ENCODE measurements at places on chromosomes 7 and 10. TPM values are rescaled to one million over a fixed set of nuclear protein-coding genes. Genes with fewer than 3 reads are reported as not detected.
A peak's percentile ranks its signal among the peaks of the same experiment; 100 is the strongest.

DNA sequence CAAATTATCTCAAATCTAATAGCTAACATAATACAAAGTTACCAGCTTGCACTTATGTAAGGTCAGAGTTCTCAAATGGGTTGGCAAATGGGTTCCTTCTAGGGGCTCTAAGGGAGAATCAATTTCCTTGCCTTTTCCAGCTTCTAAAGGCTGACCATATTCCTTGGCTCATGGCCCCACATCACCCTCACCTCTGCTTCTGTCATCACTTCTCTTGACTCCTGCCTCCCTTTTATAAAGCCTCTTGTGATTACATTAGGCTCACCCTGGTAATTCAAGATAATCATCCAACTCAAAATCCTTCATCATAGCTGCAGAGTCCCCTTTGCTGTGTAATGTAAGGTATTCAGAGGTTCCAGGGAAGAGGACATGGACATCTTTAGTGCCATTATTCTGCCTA lies 42.1 kb downstream of the CHN2 start:
- no peak for DNase-seq

DNA sequence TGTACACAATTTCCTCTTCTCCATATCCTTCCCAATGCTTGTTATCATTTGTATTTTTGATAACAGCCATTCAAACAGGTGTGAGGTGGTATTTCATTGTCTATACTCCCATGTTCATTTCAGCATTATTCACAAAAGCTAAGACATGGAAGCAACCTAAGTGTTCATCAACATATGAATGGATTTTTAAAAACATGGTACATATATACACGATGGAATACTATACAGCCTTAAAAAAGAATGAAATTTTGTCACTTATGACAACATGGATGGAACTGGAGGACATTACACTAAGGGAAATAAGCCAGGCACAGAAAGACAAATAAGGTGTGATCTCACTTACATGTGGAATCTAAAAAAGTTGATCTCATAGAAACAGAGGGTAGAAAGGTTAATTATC lies 109.3 kb downstream of the SEMA3C start:
- DNase-seq = no peak

- DNase-seq = no peak
Observed at GRCh38 chr10:44355630-44356029, 29.3 kb downstream of the CXCL12 start.

- no peak for DNase-seq
Observed at GRCh38 chr7:17991866-17992648, 35.6 kb downstream of the PRPS1L1 start.

DNA sequence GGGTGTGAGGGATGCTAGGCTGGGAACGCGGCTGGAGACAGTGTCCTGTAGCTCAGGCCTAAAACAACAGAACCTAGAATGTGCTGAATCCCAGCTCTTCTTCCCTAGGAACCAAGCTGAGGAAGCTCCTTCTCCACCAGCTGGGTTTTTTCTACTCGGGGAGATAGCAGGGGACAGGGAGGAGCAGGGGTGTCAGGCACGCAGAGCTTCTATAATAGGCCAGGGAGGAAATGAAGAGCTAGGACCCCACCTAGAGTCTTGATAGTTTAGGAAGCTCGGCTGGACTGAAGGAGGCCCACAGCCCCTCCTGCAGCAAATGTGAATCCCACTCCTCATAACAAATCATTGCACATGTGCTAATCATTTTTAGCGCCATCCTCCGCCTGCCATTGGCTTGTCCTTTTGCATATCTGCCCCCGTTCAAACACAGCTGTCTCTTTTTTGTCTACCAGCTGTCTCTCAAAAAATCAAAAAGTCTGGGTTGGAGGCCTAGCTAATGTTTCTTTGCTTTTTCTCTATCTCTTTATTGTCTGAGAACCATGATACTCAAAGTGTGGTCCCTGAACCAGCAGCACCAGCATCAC lies 24.1 kb upstream of the FAM180A start:
- DNase-seq = no peak

DNA sequence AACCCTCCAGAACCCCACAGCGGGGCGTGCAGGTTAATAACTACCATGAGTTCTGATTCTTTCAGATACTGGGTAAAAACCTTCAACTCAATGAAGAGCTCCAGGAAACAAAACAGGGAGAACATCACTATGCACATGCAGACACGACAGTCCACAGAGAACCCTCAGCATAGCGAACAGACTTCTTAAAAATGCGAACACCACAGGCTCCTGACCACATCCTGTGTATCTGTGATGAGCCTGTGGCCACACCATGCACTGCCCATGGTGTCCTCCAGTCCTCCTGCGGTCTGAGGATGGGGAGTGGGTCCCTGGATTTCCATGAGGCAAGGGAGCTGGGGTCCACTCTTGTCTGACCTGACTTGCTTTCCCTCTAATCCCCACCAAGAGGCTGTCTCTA lies 107.2 kb downstream of the COBL start:
- no peak for DNase-seq

GRCh38 chr10:122051609-122052385 lies 62.8 kb downstream of the TACC2 start:
- no peak for DNase-seq

DNA sequence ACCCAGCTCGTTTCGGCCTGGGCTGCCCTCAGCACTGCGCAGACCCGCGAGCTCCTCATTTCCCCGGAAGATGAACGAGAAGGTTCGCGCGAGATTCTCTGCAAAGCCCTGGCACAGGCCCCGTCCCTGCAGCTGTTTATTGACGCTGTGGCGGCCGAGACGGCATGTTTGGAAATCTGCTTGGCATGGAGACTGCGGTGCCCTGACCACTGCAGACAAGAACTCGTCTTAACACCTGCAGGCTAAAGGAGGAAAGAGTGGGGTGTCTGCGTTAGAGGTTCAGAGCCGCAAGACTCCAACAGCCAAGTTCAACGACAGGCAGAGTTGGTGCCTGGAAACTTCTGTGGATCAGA lies 125.6 kb downstream of the DNAJB6 start:
- no peak for DNase-seq

DNA sequence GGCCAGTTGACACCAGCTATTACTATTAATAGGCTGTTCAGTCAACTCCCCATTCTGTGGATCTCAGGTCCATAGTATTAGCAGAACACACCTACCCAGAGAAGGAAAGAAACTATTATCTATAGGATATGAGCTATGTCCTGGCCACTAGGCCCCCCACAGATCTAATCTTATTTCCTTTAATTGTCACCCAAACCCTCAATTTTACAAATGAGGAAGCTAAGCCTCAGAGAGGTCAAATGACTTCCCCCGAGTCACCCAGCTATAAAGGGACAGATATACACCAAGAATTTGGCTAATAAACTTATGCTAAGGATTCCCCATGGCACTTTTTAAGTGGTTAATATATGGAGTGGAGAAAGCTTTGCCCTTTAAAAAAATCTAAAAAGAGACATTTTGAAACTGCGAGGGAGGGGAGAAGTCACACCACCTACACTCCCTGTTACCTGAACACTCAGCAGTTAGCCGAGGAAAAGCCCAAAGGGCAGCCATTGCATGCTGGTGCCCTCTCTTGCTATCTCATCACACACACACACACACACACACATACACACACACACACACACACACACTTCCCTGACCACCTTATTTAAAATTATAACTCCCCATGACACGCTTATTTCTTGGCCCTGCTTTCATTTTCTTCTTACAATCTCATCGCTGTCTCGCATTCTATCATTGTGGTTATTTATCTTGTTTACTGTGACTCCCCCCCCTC lies 157.0 kb upstream of the ADO start:
- no peak for DNase-seq

DNA sequence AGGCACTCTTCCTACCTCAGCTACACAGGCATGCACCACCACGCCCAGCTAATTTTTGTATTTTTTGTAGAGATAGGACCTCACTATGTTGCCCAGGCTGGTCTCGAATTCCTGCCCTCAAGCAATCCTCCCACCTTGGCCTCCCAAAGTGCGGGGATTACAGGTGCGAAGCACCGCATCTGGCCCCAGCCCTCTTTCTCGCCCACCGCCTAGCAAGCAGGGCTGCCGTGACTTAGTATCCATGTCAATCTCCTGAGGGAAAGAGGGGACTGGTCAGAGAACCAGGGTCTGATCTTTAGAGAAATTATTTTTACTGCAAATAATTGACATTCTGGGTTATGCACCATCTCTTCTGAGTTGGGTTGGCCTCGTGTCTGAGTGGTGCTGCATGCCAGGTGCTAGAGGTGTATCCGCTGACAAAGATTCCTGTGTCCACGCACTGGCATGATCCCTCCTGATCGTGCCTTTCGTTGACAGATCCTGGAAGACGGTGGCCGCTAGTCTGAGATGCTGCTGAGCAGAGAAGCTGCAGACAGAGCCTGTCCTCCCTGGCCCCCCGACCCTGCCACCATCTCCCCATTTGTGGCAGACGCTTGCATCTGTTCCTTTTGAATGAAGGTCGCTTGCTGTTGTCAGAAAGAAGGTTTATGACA lies 22.7 kb downstream of the WIPI2 start:
- no peak for DNase-seq

GRCh38 chr7:81845744-81846241 lies 75.9 kb upstream of the HGF start:
- DNase-seq = no peak

GRCh38 chr10:126928274-126928673 lies 23.0 kb downstream of the DOCK1 start:
- no peak for DNase-seq

DNA sequence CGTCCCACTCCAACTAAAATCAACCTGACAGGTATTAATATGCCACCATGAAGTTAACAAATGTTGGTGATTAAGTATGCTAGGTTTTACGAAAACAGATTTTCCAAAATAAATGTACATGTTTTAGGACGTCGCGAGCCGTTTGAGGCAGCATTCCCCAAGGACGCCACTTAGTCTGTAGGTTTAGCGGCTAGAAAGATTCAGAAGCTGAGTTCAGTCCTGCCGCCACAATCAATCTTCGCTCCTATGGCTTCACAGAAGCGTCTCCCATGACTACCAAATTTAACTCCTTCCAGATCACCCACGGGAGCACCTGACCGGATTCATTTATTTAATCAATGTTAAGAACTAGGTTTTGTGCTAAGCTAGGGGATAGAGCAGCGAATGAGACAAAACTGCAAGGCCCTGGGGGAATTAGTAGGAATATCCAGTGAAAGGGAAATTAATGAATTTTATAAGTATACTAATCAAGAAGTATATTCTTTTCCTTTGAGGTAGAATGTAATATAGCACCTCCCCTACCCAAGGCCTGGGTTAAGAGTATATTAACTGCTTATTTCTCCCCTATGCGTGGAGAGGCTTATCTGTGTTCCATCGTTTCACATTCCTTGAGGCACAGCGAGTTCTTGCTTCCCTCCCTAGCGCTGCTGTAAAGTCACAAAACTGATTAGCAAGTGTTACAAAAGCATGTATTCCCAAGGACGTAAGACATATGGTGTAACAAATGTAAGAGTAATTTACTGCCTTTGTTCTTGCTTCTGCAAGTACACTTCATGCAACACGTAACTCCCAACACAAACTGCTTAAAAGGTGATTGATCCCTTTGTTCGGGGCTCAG lies 994 bp upstream of the CYP51A1 start:
- DNase-seq = peak; percentile 43

DNA sequence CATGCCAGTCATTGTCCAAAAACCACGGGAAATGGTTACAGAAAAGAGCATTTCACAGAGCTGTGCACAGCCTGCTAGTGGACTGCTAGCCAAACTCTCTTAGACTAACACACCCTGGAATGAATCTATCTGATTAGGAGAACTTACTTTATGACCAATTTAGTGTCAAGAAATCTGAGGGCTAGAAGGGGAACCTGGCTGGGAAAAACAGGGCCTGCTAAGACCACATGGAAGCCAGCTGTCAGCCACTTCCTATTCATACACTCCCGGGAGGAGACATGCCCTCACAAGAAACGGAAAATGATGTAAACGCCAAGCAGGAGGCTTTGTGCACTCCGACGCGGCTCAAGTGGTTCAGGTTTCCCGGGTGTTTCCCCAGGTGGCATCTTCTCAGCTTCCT lies 54.8 kb downstream of the MPP7 start:
- DNase-seq = no peak

DNA sequence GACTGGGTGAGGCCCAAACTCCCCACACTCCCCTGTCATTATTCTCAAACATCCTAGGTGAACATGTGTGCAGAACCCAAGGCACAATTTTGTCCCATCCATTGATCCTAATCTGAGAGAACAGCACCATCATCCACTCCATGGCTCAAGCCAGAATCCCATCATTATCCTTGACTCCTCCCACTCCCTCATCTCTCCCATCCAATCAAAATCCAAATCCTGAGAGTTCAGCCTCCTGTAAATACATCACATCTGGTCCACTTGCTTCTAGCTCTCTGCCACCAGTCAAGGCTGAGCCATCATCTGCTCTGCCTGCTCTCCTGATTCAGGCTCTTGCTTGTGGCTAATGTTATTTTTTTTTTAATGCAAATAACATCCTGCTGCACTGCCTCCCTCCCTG lies 75.9 kb upstream of the SLF2 start:
- DNase-seq = no peak

DNA sequence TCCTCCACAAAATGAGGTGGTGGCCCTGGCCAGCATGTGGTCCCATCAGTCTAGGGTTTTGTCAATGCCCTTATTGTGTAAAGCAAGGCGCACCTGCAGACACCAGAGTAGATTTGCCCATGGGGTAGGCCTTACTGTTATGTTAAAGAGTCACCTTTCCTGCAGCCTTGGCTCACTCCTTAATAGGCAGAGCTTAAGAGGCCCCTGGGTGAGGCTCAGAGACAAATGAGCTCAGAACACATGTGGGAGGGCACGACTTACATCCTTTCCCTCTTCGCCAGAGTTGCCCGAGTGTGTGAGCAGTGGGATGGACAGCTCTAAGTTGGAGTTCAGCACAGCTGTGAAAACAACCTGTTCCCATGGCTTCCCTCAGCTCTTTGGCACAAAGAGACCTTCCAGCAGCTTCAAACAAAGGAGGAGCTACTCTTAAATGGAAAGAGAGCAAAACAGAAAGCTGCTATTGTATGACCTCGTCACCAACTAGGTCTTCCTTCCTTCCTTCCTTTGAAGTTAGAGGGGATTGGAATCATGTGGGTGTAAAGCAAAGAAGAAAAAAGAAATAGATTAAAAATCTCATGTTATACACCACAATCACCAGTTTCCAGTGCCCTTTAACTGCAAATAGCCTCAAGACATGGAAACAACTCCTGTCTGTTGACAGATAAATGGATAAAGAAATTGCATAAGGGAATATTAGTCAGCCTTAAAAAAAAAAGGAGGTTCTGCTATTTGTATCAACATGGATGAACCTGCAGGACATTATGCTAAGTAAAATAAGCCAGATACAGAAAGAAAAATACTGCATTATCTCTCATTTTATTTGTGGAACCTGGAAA lies 11.9 kb upstream of the XPNPEP1 start:
- DNase-seq = no peak

PRTFDC1 gene
- 14.6 TPM for polyA plus RNA-seq

COL1A2 gene
- 1,063 TPM for polyA plus RNA-seq

PRPS1L1 gene
- polyA plus RNA-seq = not detected

HABP2 gene
- 0.10 TPM for polyA plus RNA-seq

DENND11 gene
- polyA plus RNA-seq = 7.4 TPM

CDK14 gene
- polyA plus RNA-seq = 8.8 TPM

CCM2 gene
- 42.0 TPM for polyA plus RNA-seq

FAM241B gene
- 5.0 TPM for polyA plus RNA-seq

SORBS1 gene
- polyA plus RNA-seq = 697 TPM

TRIM24 gene
- polyA plus RNA-seq = 9.8 TPM

TMEM254 gene
- polyA plus RNA-seq = 18.3 TPM

Data from urinary bladder (tissue), 4 donors.